Activated T-helper 17 cell treated with anti-CD3 and anti-CD28 coated beads, Interleukin-2, amount 50 U/mL, for 72 hours (primary cell): ENCODE measurements at places on chromosomes 6 and 20.

DNA sequence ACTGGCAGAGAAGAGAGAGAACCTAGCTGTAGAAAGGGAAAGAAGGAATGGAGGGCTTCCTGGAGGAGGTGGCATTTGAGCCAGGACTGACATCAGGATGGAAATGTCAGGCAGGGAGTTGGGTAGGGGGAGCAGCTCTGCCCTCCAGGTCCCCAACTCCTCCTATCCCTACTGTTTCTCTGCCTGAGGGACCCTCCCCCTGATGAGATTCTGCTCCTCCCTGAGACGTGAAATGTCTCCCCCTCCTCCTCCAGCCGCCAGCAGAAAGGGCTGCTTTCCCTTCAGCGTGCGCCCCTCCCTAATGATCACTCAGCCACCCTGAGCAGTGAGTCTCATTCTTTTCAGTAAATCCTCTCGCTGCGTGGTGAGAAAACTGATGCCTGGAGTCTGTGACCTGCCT lies 40.6 kb downstream of the HLA-DPB1 start:
- ATAC-seq, result no peak

DNA sequence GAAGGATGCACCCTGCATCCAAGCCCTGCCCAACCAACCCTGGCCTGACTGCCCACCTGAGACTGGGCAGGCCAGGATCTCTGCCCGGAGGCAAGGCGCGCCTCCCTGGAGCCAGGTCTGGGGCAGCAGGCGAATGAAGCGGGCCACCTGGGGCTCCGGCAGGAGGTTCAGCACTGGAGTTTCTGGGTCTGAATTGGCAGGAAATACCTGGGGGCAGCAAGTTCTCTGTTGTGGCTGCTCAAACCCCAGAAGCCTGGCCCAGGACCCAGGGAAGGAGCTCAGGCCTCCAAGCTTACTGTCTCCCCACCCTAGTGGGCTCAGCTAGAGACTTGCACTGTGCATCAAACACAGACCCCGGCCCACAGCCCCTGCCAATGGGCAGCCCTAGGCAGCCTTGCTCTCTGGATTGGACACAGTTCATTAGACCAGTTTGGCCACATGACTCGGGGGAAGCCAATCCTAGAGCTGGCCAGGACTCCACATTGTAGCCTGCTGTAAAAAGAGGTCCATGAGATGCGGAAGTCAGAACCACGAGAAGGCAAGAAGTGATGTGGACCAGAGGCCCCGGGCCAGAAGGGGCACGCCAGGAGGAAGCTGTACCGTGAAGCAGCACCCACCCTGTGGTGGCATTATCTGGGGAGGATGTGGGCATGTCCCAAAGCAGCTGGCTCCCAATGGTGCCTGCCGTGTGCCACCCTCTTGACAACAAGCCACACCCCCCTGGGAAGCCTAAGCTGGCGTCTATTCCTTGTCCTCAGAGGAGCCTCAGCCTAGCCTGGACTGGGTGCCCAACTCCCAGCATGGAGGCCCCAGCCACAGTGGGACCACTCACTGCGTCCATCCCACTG lies 3.1 kb downstream of the CPXM1 start:
- ATAC-seq, result no peak

GRCh38 chr6:11343963-11344723 lies 111.7 kb upstream of the NEDD9 start:
- no peak for ATAC-seq

GRCh38 chr20:59829054-59829785 lies 104.2 kb downstream of the SYCP2 start:
- ATAC-seq, result no peak

- no peak for ATAC-seq
Observed at GRCh38 chr6:149049230-149049629, 268.3 kb upstream of the TAB2 start.

DNA sequence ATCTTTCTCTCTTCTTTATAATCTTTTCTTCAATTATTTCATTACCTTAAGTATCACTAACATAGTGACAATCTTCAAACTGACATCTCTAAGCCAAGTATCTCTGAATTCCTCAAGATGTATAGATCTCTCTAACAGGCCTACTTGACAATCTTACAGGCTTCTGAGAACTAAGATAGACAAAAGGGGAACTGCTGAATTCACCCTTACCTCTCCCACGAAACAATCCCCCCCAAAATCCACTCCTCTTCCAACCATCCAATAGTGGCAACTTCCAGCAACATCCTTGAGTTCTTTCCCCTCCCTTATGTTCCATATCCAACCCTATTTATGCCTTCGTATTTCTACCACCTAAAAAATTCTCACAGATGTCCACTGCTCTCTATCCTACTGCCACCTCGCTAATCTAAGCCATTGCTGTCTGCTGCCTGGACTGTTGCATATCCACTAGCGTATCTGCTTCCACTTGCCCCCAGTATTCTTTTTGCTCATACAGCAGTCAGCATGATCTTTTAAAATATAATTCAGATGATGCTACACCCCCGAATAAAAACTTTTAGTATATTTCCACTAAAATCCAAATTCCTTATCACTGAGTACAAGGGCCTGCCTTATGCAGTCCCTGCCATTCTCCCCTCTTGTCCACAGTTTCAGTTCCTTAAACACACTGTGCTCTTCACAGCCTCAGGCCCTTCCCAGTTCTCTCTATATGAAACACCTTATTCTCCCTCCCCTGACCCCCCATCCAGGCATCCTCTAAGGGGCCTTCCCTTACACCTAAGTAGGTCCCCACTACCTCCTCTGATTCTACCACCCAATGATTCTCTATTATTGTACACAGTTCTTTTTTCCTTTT lies 8.0 kb downstream of the REPS1 start:
- ATAC-seq, result no peak

DNA sequence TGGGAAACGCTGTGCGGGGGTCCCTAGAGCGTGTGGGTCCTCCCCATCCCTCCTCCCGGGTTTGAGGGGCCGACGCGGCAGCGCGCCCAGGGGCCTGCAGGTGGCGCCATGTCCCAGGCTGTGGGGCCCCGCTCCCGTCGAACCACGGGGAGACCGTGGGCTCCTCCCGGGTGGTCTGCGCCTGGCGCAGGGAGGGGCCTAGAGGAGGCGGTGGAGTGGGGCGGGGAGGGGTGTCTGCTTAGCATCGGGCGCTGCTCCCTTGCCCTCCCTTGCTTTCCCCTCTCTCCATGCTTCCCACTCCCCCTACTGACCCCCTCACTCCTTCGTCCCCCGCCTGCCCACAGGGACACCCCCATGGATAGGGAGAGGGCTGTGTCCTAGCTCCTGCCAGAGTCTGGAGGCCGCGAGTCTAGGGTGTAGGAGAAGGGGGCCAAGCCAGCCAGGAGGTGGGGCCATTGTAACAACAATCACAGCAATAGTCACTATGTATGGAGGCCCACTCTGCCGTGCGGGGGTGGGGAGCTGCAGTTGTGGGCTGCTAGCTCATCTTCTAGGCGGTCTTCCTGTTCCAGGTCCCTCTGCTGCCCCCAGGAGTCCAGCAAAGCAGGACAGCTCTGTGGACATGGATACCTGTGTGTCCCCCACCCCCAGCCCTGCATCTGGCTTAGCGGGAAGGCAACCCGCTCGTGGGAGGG lies 51.7 kb downstream of the CHMP4B start:
- ATAC-seq, result no peak

- ATAC-seq, result peak; percentile 49
Observed at GRCh38 chr20:34074101-34074760, 37.8 kb downstream of the EIF2S2 start.

DNA sequence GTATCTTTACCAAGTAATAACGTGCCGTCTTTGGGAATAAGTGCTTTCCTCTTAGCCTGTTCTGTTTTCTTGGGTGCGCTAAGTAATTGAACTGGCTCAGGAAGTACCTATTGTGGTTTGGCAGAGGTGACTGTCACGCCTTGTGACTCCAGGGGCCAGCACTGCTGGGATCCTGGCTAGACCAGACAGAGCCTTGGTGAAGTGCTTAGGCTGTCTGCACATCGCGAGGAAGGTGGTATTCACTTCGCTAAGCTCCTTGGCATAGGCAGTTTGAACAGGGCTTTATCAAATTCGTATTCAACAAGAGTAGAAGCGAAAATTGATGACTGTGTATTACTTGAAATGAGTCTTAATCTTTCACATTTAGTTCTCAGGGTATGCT lies 17.6 kb downstream of the PRDM1 start:
- ATAC-seq, result peak; percentile 50

DNA sequence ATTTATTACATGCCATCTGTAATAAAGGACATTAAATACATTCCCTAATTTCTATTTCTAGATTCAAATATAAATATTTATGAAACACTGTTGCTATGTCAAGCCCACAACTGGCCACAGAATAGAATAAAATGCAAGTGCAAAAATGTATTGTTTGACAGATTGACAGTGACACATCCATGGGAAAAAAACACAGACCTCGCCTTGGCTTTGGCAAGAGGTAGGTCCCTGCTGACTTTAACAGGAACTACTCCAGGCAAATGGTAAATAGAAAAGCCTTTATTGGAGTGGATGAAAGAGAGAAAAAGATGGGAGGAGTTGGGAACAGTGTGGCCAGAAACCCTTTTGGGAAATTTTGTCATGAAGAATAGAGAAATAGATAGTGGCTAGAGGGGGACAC lies 622.9 kb downstream of the UTRN start:
- ATAC-seq, result no peak

- ATAC-seq, result peak; percentile 40
Observed at GRCh38 chr20:53660078-53660909, 66.7 kb upstream of the ZNF217 start.

- no peak for ATAC-seq
Observed at GRCh38 chr6:25218346-25218745, 60.8 kb upstream of the CARMIL1 start.

DNA sequence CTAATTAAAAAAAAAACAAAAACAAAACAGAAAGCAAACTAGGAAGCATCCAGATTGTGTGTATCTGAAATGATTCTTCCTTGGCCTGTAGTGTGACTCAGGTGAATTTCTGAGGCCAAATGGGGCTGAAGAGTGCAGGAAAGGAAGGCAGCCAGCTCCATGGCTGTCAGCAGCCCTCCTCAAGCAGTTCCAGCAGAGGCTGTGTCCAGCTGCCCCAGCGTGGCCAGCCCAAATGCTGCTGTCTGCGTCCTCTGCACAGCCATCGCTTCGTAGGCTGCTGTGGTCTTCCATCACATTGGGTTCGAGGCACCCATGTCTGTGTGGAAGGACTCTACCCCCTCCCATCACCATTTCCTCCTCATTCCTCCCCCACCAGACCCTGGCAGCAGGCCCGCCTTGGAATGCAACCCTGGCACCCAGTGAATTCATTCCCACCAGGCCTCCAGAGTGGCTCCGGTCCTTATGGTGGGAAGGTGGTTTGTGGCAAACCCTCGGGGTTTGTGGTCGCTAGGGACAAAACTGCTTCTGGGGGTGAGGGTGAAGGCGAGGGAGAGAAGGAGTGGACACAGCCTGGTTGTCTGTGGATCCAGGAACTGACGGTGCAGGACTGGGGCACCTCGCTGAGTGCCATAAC lies 81.5 kb downstream of the MYLK4 start:
- ATAC-seq, result no peak

DNA sequence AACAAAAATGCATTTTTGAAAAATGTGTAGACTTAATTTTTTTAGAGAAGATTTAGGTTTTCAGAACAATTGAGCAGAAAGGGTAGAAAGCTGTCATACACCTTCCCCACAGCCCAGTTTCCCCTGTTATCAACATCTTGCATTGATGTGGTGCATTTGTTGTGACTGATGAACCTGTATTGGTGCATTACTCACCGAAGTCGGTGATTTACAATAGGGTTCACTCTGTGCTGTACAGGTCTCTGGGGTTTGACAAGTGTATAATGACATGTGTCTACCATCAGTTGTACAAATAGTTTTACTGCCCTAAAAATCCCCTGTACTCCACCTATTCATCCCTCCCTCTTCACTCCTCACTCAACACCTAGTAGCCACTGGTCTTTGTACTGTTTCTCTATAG lies 23.8 kb upstream of the ADIG start:
- ATAC-seq, result peak; percentile 32

DNA sequence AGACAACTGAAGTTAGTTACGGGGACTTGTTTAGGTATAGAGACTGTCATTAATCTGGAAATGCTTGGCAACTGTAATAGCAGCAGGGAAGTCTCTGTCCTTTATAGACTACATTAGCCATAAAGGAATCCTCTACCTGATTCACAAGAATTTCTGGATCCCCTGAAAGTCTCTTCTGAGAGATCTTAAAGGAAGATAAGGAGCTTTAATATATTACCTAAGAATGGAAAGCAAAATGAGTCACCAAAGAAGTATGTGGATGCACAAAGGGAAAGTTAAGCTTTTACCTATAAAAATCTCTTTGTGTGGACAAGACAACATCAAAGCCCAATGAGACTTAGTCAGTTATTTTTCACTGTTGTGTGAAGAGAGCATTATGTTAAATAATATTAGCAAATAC lies 92.2 kb upstream of the RSPO3 start:
- no peak for ATAC-seq

DNA sequence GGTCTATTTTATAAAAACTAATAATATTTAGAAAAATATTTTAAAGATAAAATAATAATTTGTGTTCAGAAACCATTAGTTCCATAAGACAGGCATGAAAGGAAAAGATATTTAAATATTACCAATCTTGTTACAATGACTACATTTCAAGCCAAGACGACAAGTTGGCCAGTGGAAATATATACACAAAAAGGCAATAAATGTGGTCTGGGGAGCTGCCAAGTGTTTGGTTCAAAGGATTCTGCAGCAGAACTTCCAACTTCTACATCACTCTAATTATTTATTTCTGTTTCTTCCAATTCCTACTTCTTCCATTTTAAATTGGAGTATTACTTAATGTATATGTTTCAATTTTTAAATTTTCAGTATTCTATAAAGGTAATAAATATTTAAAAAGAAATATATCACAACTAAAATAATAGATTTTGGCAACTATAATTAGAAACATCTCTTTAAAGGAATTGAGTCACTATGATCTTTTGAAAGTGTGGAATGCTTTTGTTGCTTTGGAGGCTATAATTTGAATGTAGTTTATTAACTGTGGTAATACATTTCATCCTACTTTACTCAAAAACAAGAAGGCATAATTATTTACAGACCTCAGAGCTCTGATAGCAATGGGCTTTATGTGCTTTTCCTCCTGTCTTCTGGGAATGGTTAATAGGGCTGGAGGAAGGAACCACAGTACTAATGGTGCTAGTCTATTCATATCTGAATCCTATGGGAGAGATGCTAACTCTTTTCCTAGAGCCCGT lies 129.7 kb upstream of the FAM184A start:
- no peak for ATAC-seq

- ATAC-seq, result no peak
Observed at GRCh38 chr6:78693835-78694234, 173.5 kb upstream of the IRAK1BP1 start.
